Diencephalon (tissue), 1 donor: ENCODE measurements at places on chromosomes 11 and 22. TPM values are rescaled to one million over a fixed set of nuclear protein-coding genes. Genes with fewer than 3 reads are reported as not detected.

RTN4R gene
- total RNA-seq = 12.5 TPM

IL17REL gene
- 0.69 TPM for total RNA-seq

TMPRSS4 gene
- not detected for total RNA-seq

TRIM6 gene
- 1.2 TPM for total RNA-seq

TIRAP gene
- total RNA-seq = 3.2 TPM

WNT11 gene
- 0.69 TPM for total RNA-seq

ZNF280A gene
- total RNA-seq = not detected

C11orf42 gene
- not detected for total RNA-seq

SLC22A12 gene
- total RNA-seq = not detected

FOLR1 gene
- total RNA-seq = 9.2 TPM

DDTL gene
- total RNA-seq = 3.9 TPM

PRR33 gene
- not detected for total RNA-seq

OR10D3 gene
- not detected for total RNA-seq
